Progenitor cell of endocrine pancreas (in vitro differentiated cells): ENCODE measurements at places on chromosomes 5 and 9. TPM values are rescaled to one million over a fixed set of nuclear protein-coding genes. Genes with fewer than 3 reads are reported as not detected.

GRCh38 chr5:111968459-111968858 lies 211.5 kb upstream of the NREP start:
- DNase-seq, result no peak

- DNase-seq, result peak; percentile 26
These were observed 877 bp upstream of the CAMSAP1 start for GRCh38 chr9:135908093-135908753.

DNA sequence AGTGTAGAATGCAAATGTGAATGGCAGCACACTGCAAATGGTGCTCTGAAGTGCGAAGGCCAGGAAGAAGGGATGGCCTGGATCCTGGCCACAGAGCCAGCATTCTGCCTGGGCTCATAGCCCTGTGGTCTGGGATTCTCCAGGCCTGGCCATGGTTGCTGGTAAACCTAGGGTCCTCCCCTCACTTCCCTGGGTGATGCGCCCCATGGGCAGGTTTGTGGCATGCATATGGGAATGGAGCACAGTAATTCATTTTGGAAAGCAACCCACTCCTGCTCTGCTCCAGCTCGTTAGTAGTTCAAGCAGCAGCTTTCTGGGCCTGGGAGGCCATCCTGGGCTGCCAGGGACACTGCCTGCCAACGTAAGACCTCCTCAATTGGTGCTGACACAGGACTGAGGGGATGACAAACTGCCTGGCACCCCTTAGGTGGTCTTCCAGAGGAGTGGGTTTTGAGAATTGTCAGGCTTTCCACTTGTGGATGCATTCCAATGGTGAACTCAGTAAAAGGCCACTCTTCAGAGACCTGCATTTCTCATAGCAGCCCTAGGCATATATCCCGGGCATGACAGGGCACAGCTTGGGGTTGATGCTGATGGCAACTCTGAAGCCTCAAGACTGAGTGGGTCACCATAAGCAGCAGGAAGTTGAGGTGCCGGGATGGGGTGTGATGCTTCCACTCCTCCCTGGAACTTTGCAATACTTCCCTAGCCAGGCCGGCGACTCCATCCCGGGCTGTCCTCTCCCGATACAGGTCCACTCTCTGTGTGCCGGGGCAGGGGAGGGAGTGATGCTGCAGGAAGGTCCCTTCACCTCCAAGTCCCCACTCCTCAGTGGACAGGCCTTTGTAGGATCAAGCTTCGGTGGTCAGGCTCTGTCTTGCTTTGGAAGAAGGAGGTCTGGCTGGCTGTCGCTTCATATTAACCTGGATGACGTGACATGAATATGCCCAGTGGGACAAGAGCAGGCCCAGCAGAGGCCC lies 1.2 kb upstream of the SLC25A48 start:
- DNase-seq, result no peak

LCN2 gene
- not detected in 2 replicates for total RNA-seq

DNA sequence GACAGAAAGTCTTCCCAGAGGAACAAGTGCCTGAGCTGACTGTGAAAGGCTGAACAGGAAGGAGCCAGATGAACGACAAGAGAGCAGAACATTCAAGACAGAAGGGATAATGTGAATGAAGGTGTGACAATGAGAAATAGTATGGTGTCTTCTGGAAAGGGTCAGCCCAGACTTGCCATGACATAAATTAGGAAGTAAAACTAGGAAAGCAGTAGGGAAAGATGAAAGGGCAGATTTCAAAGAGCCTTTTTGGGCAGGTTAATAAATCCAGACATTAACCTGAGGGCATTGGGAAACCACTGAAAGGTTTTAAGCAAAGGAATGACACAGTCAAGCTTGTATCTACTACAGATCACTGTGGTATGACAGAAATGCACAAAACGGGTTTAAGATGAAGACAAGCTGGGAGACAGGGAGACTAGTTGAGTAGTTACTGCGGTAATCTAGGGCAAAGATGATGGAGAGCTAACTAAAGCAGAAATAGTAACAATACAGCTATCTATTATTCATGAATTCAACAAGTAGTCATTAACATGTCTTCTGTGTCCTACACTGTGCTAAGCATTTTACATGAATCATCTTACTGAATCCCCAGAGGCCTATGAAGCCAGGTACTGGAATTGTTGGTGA lies 580.9 kb upstream of the WWC1 start:
- DNase-seq, result no peak

DNA sequence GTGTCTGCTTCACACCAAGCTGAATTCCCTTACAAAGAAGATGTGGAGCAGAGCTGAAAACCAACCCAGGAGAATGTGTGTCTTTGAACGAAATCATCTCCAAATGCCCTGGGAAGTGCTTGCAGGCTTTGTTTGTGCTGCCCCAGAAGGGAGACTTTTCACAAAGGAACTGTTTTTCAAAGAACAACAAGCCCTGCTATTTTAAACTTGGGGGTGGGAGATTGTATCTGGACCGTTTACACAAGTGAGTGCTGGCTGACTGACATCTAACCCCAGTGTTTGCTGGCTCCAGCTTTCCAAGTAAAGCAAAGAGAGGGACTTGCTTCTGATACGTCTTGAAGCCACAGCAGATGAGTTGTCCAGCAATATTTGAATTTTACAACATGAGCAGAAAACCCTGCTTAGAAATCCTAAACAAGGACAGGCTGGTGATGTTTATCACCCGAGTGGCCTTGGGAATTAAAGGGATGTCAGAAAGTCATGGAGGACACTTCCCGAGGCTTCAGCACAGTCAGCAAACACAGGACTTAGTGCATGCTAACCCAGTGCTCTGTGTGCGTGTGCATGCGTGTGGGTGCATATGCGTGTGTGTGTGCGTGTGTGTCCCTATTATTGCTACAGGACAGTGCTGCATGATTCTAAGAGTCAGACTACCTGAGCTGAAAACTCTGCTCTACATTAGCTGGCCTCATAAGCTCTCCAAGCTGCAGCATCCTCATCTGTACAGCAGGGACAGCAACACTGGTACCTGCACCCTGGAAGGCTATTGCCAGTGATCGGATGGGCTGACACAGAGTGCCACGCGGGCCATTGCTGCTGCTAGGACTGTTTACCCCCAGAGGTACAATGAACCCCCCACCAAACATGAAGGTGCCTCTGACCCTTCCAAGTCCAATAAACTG lies 1.4 kb downstream of the ADAMTS12 start:
- DNase-seq, result no peak

DNA sequence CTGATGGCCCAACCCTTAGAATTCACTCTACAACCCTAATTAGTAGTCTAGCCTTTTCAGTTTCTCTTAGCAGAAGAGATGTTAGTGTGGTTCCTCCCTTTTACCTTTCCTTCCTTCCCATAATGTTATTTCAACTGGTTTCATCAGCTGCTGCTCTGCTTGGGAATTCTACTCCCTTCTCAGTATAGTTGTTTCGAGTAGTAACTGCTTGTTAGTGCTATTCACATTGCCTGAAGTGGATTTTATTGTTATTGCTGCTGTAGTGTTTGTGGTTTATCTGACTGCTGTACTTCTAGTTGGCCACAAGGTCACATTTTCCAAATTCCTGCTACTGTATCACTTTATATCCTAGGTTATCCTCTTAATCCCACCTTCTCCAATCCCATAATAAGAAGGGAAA lies 29.7 kb downstream of the SMIM15 start:
- no peak for DNase-seq

DNA sequence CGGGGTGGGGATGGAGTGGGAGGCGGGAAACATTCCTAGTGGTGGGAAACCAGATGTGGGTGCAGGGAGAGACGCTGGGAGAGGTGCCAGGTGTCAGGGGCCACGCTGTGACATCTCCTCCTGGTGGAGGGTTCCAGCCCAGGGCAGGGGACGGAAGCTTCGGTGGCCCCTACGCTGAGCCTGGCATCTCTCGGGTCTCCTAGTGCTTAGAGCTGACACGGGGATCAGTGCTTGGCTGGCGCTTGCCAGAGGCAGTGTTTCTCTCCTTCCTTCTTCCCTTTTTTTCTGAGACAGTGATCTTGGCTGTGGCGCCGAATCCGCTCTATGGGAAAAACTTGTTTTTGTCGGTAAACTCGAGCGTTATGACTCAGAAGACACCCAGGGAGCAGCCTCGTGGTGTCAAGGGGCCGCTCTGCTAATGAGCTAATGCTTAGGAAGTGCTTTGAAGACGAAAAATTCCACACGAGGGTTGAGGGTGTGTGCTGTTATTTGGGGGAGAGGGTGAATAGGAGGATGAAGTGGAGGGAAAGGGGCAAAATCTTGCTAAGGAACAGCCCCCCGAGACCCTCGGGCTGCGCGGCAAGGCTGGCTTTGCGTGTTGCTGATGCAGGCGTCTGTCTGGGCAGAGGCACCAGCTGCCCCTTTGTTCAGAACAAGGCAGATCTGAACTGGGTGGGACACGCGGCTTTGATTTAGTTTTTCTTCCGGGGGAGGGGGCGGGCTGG lies 20.4 kb upstream of the IER5L start:
- no peak for DNase-seq

DNA sequence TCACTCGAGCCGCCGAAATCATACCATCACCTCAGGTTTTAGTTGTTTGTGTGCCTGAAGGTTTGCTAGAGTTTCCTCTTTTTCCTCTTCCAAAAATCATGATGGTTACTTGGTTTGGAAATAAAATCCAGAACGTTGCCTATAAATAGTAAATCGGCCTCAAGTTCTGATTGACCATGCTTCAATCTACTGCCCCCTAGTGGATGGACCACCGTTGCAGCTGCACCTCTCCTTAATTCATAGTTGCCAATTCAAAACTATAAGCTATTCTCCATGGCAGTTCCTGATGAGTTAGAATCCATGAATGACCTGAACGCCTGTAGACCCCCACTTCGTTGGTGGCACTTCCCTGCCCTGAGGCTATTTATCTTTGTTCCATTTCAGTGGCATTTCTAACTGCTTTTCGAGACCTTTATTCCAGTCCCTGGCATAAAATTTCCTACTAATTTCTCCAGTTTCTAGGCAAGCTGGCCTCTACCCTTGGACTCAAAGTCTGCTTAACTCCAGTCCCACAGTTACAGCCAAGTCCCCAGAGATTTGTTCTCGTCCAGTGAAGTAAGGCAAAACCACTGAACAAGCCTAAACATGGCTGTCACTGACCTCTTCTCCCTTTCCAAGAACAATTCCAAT lies 422.6 kb downstream of the EFNA5 start:
- DNase-seq, result peak; percentile 32

- no peak for DNase-seq
These were observed 81.1 kb downstream of the MAT2B start for GRCh38 chr5:163586531-163586956.

DNA sequence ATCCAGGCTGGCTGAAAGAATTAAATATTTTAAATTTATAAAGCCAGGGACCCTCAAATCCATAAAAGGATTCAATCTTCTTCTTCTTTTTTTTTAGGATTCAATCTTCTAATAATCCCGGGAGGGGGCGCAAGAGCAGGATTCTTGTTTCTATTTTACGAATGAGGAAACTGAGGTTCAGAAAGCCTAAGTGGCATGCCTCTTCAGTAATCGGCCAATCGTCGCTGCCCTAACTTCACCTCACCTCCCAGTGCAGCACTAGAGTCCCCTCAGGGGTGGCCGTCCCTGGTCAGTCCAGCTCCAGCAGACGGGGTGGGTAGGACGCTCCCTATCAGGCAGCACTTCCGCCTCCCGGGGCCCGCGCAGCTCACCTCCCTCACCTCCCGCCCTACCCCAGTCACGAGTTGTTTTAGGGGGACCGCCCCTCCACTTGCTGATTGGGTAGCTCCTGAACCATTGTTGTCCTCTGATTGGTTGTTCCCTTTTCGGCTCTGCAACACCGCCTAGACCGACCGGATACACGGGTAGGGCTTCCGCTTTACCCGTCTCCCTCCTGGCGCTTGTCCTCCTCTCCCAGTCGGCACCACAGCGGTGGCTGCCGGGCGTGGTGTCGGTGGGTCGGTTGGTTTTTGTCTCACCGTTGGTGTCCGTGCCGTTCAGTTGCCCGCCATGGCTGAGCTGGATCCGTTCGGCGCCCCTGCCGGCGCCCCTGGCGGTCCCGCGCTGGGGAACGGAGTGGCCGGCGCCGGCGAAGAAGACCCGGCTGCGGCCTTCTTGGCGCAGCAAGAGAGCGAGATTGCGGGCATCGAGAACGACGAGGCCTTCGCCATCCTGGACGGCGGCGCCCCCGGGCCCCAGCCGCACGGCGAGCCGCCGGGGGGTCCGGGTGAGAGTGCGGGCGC lies at the start of gene CLTA:
CLTA (plus strand) TSS at position 534 of the 902 bp plus-strand sequence; CDS start at position 670, 136 bp downstream.
- peak; percentile 96 for DNase-seq

DNA sequence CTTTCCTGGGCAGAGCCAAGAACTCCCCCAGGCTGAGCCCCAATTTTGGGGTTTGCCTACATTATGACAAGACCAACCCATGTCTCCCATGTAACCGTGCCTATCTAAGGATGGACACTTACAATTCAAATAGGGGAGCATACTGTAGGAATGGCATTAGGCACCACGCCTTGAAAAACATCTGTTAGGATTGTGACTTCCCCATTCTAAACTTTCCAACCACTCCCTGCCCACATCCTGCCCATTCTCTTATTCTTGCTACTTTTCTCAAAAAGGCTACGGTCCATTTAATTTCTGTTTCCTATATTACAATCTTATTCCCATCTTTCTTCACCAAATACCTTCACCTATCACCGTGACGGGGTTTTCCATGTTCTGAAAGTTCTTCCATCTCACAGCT lies 99.2 kb downstream of the LPAR1 start:
- no peak for DNase-seq

RGS7BP gene
- total RNA-seq, result 0.14 TPM in 1 of 2 replicates, not detected in the other

DNA sequence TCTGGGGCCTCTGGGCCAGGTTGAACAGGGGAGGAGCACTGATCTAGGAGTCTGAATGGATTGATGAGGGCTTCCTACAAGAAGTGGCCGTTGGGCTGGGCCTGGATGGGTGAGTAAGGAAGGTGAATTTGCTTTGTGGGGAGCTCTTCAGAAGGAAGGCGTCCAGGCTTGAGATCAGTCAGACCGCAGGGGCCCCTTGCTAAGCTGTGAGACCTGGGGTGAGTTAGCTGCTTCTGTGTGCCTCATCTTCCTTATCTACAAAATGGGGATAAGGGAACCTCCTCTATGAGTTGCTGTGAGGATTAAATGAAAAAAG lies 1.1 kb upstream of the SYNPO start:
- DNase-seq, result no peak

- DNase-seq, result no peak
These were observed 29.9 kb downstream of the TMEM161B start for GRCh38 chr5:88238732-88239131.

CORO2A gene
- 6.0 and 7.0 TPM in 2 replicates for total RNA-seq

GRCh38 chr9:113530942-113531341 lies 67.4 kb downstream of the RGS3 start:
- DNase-seq, result no peak

DNA sequence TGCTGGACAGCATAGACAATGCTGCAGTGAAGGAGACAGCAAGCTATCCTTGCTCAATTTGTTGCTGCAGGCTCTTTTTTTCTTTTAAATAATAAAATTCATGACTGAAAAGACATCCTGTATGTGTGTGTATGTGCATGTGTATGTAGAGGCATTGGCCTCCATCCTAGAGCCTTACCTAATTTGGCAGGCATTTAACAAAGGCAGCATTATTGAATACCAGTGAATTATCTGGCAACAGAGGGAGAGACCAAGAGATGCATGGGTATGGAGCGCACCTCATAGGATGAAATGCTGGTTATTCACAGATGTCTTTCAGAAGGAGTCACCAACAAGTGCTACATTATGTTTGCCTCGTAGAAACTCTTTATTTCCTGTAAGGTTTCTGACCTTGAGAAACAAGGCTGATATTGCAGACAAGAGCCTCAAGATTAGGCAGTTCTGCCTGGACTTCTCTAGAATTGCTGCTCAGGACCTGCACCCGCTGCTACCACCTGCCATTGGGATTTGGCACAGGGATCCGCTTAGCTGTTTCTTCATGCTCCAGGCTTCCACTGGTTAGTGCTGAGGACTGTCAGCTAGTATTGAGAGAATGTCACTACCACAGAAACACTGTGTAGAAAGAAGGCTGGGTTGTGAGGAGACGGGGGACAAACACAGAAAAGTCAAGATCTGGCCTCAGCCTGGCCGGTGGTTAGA lies 247.7 kb upstream of the RFX3 start:
- DNase-seq, result no peak
